ENCODE measurements at places on chromosomes 7 and 10.
A peak's percentile ranks its signal among the peaks of the same experiment; 100 is the strongest.

- no peak for DNase-seq
Measured at GRCh38 chr10:1034758-1035157, 9.1 kb upstream of the IDI2 start.

DNA sequence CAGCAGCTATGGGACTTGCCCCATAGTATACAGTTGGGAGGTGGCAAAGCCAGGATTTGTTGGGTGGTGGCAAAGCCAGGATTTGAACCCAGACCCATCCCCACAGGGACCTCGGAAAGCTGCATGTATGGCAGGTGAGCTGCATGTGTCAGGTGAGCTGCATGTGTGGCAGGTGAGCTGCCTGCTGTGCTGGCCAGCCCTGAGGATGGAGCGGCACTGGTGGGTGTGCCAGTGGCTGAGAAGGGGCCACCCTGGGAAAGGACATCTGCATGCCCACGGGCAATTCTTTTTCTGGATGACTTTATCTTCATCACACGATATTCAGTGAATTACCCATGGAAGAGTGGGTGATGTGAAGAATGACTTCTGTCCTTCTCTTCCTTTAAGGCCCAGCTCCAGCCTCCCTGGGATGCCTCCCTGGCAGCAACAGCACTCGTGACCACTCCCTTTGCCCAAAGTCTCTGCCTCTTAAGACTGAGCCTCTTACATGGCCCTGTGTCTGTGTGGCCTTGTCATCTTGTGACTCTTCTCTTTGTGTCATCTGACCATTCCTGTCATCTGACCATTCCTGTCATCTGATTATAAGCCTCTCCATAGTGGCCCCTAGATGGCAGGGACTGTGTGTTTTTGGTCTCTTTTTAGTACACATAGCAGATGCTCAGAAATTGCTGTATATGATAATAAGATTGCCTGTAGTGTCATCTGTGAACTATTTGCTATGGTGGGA, 25.0 kb downstream of the CLEC2L start:
- no peak for DNase-seq

DNA sequence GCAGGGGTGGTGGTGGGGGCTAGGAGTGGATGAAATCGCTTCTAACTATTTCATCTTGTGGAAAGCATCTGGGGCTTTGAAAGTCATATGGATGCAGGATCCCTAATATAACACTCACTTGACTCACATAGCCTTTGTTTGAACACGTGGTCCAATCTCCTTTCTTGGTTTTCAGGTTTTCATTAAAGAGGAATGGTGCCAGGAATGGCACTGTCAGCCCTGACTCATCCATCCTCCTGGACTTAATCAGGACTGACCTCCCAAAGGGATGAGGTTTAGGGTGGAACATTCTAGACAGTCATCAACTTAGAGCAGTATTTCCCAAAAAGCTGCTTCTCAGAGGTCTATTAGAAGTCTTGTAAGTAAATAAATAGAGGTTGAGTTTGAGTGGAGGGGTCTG, 162.0 kb upstream of the PLXNA4 start:
- no peak for DNase-seq

- no peak for DNase-seq
Measured at GRCh38 chr7:116098175-116098574, 67.6 kb upstream of the TFEC start.

DNA sequence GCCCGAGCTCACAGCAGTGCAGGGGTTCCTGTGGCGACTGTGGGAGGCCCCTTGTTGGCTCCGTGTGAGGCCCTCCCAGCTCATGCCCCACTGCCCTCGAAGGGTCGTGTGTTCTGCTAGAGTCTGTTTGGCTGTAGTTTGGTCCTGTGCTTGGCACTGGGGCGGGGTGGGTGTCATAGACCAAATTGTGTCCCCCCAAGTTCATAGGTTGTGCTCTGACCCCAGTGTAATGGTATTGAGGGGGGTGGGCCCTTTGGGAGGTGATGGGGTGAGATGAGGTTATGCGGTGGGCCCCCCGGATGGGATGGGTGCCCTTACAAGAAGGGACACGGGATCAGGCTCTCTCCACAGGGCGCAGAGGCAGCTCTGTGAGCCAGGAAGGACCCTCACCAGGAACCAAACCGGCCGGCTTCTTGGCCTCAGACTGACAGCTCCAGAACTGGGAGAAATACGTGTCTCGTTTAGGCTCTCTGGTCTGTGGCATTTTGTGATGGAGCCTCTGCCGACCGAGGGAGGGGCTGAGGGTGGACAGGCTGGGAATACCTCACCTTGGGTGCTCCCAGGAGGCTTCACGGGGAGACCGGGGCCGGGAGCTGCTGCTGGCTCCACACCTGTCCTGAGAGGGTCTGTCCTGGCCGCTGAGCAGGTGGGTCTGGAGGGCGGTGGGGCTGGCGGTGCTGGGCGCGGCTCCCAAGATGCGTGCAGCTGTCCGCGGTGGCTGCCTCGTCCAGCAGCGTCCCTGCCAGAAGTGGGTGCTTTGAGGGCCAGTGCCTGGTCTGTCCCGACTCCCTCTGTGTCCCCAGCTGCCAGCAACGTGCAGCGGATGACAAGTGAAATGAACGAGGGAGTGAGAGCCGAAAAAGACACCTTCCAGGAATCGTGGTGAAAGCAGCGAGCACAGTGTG, 89.4 kb downstream of the INPP5A start:
- DNase-seq = peak; percentile 2

- DNase-seq = no peak
Measured at GRCh38 chr10:9015005-9015404, 960.5 kb downstream of the GATA3 start.

GRCh38 chr10:54914049-54914448, 113.0 kb upstream of the PCDH15 start:
- DNase-seq = no peak

DNA sequence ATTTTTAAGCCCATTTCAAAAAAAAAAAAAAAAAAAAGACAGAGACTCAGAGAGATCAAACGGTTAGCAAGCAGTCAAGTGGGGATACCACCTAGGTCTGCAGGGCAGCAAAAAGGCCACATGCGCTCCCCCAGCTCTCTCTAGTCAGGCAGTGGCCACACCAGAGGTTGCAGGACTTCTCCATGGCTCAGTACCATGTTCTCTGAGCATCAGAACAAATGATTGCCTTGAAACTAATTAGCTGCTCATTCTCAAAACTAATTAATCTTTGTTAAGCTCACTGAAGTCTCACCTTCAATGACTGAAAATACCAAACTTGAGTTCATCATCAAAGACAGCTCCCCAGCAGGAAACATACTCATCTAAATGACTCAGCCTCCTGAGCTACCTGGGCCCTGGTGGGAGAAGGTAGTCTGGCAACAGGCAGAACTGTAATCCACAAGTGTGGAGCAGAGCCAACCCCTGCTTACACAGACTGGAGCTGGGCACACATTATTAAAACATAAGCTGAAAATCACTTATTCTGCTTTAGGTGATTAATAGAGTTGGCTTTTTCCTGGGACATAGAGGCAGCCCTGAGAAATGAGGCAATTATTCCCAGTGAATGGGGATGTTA, 319.6 kb downstream of the GRID1 start:
- DNase-seq = no peak

GRCh38 chr10:56178210-56178609, 182.8 kb downstream of the ZWINT start:
- DNase-seq = no peak

- DNase-seq = peak; percentile 2
Measured at GRCh38 chr10:72263613-72264241, 10.0 kb upstream of the DDIT4 start.

- DNase-seq = no peak
Measured at GRCh38 chr7:106216923-106217542, 67.8 kb downstream of the NAMPT start.

DNA sequence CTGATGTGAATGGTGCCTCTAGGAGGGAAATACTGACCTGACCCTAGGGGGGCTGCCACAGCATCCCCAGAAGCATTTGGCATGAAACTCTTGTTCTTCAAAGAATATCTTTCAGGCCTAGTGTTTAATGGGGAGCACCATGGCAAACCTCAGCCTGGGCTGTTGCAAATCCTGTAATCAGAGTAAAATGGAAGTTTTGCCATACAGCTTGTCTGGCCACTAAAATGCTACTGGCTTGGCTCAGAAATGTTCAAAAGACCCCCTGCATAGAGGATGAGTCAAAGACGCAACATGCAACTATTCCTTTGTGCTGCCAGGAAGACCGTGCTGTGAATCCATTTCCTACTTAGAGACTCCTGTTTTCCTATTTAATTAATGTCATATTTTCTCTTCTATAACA, 26.7 kb downstream of the HECW1 start:
- no peak for DNase-seq

DNA sequence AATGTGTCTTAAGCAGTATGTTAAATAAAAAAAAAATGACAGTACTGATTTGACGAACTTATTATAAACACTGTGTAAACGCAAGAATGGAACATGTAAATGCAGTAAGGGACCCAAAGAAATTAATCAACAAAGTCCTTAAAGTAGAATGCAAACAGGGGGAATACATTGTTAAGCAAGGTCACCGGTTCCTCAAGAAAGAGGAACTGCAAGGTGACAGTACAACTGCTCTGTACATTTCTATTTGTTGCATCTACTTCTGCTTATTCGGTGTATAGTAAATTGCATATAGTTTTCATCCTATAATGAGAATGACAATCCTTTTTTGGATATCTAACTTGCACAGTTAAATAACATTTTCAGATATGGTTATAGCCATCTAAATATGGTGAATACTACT, 387.0 kb upstream of the SEMA3D start:
- no peak for DNase-seq

GRCh38 chr7:141944811-141945210, 2.0 kb downstream of the CLEC5A start:
- DNase-seq = no peak

GRCh38 chr10:119687192-119688032, 36.2 kb downstream of the BAG3 start:
- no peak for DNase-seq

- no peak for DNase-seq
Measured at GRCh38 chr7:69577221-69577620, 21.1 kb upstream of the AUTS2 start.

- peak; percentile 2 for DNase-seq
Measured at GRCh38 chr10:55212051-55212450, 411.0 kb upstream of the PCDH15 start.

- DNase-seq = no peak
Measured at GRCh38 chr10:105834261-105835059, 1193.4 kb downstream of the SORCS3 start.

DNA sequence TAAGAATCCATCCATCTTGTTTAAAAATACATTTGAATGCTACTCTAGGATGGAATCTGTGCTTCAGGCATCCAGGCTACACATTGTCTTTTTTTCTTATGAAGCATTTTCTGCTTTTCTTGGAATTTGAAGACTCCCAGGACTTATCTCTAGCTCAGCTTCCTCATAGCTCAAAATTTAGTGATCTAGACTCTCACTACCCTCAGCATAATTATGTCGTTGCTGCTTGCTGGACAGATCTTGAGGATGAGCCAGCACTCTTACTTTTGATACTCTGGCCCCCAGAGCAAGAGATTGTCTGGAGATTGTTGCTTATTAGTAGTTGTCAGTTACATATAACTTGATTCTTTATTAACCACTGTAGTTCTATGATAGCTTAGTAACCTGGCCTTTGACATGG, 83.3 kb upstream of the FGL2 start:
- no peak for DNase-seq

- no peak for DNase-seq
Measured at GRCh38 chr10:3779158-3779741, 5.8 kb downstream of the KLF6 start.

- DNase-seq = no peak
Measured at GRCh38 chr7:92761391-92762097, 74.8 kb downstream of the CDK6 start.

DNA sequence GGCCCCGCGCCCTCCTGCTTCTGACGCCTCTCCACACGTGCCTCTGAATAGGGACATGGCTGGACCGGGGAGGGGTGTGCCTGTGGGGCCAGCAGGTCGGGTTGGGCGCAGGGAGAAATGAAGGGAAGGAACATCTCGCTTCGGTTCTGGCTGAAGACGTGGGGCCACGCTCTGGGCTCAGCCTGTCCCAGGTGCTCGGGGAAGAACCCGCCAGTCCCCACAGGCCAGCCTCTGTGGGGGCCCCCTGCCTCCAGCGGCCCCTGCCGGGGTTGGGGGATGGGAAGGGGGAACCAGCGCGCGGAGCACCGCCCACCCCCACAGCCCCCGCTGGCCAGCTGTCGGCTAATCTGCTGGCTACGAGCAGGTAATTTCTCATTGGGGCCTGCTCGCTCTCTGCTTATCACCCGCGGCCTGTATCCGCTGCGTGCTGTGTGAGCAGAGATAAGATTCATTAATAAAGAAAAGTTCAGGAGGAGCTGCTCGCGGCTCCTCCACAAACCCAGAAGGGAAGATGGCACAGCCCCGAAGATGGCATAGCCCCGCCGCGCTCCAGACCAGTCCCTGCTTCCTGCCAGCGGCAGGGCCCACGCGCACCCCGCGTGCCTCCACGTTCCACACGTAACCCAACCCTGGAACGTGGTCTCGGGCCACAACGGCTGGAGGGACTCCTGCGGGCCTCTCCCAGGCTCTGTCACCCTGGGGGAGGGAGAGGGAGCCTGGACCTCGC, 186.2 kb downstream of the ELFN1 start:
- DNase-seq = no peak

GRCh38 chr7:20317413-20317812, 13.3 kb upstream of the ITGB8 start:
- DNase-seq = no peak

GRCh38 chr10:3287572-3288445, 115.2 kb upstream of the PITRM1 start:
- DNase-seq = peak; percentile 12

- DNase-seq = no peak
Measured at GRCh38 chr7:123351027-123351426, 151.3 kb upstream of the SLC13A1 start.

- no peak for DNase-seq
Measured at GRCh38 chr10:126770809-126771208, 100.3 kb upstream of the C10orf90 start.

DNA sequence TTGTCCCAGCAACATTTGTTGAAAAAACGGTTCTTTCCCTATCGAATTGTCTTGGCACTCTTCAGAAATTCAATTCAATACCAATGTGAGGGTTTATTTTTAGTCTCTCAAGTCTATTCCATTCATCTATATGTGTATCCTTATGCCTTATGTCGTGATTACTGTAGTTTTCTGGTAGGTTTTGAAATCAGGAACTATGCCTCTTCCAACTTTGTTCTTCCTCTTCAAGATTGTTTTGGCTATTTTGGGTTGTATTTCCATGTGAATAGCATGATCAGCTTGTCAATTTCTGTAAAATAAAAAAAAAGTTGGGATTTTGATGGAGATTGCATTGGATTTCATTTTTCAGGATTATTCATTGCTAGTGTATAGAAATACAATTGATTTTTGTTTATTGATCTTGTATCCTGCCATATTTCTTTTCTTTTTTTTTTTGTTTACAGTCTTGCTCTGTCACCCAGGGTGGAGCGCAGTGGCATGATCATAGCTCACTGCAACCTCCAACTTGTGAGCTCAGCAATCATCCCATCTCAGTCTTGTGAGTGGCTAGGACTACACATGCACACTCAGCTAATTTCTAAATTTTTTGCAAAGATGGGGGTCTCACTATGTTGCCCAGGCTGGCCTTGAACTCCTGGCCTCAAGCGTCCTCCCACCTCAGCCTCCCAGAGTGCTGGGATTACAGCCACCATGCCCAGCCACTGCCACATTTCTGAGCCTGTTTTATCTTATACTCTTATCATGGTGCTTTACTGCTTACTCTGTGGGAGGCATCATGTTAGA, 46.2 kb upstream of the MKLN1 start:
- no peak for DNase-seq

- DNase-seq = no peak
Measured at GRCh38 chr7:93921186-93921585, 349 bp upstream of the GNG11 start.

Data from NCI-H526 treated with DMSO at 0.1 percent for 48 hours (cell line).